ENCODE measurements at places on chromosomes 4 and X.

GRCh38 chr4:99807666-99808065 lies 9.0 kb upstream of the DAPP1 start:
- no peak for DNase-seq

GRCh38 chrX:70013466-70014381 lies 36.0 kb downstream of the AWAT2 start:
- DNase-seq, result no peak

DNA sequence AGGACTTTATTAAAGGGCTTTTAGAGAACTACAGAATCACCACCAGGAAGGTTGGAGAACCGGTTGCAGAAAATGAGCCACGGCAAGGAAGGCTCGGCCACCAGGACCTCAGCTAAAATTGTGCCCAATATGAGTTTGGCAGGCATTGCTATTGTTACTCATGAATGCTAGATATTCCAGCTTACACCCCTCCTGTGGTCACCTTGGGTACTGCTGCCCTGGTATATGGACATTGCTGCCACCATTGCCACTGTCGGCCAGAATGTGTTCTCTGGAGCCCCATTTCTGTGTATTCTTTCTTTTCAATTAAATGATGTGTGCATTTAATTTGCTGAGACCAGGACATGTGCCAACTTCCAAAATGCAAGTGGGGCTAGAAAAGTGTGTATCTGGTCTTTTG lies 626.7 kb upstream of the BOD1L1 start:
- DNase-seq, result no peak

DNA sequence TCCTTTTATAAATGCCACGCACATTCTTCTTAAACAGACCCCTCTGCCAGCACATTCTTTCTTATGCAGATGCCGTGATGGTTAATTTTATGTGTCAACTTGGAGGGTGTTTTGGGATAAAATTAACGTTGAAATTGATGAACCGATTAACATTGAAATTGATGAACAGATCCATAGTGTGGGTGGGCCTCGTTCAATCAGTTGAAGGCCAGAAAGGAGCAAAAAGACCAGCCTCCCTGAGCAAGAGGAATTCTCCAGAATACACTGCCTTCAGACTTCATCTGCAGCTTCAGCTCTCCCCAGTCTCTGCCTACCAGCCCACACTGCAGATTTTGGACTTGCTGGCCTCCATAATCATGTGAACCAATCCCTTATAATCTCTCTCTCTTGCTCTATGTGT lies 233.6 kb upstream of the BCOR start:
- no peak for DNase-seq

DNA sequence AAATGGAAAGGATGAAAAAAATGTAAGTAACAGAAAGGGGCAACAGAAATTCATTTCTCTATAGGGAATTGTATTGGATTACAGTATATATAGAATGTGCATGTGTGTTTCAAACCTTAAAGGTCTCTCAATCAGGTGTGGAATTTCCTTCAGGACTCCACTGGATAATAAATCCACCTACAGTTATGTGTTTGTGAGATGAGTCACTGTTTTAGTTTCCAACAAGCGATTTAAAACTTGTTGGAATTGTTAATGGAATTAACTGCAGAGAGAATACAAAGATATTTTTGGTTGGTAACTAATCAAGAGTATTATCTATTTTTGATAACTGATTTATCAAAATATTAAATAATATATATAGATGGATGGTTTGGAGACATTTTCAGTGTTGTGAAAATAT lies 32.8 kb downstream of the CEP44 start:
- DNase-seq, result no peak

DNA sequence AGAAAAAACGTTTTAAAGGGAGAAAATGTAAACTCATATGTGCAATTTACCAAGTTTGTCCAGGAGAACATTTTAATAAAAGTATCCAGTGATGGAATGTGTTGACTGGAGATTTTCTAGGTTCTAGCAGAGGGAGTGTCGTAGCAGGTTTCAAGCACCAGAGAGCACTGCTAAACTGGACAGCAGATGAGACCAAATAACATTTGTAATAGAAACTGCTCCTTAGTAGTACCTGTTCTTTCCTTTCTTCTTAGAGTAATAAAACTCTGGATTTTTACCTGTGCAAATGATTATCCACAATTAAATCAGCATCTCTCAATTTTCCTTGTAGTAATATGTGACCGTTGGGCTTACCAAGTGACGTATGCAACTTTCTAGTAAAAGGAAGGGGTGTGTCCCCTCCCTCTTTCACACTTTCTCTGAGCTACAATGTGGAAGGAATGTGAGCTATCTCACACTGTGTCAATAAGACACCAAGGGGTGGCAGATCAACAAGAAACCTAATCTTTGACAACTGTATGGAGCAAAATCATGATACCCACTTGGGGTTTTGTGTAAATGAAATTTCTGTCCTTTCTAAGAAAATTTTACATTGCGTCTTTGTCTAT lies 9.5 kb downstream of the HPGDS start:
- DNase-seq, result no peak

GRCh38 chr4:73453701-73454005 lies 17.6 kb downstream of the AFP start:
- DNase-seq, result no peak

DNA sequence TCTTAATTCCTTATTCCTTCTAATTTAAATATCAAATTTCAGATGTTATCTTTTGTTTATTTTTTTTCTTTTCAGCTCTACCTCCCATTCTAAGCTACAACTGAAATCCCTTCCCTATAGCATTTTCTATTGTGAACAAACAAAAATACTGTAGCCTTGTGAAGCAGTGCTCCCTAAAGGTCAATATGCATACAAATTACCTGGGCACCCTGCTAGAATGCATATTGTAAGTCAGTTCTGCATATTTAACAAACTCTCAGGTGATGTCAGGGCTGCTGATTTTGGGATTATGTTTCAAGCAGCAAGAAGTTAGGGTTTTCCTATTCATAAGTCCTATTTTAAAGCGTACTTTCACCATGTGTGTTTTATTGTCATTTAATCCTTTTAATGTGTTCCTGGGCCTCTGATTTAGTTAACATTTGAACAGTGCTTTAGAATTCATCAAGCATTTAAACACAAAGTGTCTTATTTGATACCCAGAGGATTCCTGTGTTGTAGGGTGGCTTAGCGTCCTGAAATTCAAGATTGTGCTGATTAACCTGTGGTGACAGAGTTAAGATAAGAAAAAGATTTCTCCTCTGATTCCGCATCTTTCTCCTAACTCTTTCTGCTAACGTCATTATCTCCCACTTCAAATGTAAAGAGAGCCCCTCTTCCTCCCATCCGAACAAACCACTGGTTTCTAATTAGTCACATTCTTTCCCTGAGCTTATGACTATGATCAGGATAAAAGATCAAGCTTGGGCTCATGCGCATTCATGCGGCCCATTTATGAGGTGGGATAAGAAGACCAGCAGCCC lies 221.3 kb downstream of the ANK2 start:
- DNase-seq, result no peak

DNA sequence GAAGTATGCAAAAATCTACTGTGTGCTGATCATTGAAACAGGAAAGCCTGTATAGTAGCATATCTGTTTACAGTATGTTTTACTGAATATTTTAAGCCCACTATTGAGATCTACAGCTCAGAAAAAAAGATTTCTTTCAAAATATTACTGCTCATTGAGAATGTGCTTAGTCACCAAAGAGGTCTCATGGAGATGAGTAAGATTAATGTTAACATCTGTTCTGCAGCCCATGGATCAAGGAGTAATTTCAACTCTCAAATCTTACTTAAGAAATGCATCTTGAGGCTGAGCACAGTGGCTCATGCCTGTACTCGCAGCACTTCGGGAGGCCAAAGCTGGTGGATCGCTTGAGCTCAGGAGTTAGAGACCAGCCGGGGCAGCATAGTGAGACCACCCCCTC lies 3.3 kb downstream of the RNF4 start:
- DNase-seq, result no peak

DNA sequence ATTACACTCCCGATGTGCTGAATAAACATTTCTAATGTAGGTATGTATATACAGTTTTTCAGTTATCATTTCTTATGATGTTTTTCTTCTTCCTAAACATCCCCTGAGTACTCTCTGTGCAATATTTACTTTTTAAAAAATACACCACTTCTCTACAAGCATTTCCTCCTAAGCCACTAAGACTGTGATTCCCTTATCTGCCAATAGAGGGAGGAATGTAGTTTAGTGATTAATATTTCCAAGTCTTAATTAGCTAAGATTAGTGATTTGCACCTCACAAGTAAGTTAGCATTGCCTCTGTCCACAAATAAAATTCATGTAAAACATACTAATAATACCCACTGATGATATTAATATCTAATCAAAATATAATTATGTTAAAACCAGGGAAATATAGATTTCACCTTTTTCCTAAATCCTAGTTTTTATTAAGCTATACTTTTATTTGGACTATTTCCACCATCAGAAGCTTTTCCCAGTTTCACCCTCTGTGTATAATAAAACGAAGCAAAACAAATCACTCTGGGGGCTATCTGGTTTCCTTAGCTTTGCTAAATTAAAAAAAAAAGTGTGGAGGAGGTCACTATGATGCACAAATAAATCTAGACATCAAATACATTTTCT lies 909.1 kb downstream of the FAT4 start:
- no peak for DNase-seq

DNA sequence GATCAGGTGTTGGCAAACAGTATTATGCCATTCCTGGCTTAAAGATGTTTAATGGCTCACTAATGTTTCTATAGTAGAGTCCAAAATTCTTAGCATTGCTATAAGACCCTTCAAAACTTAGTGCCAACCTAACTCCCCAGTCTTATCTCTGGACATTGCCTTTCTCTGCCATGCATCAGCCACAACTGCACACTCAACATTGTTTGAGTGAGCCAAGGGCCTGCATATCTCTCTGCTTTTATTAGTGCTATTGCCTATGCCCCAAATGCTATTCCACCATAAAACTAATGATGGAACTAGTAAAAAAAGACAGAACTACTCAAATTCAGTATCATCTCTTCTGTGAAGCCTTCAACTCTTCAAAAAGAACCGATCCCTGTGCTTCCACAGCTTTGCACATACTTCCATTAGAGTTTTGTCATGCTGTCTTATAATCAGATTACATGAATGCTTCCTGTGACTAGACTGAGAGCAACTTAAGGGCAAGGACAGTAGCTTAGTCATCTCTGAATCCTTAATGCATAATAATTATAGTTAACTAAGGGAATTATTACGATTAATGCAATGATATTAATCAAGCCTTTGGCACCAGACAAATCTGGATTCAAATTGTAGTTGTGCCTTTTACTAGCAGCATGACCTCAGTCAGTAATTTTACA lies 53.7 kb downstream of the CHM start:
- DNase-seq, result no peak

GRCh38 chrX:46398126-46398525 lies 147.1 kb downstream of the ZNF674 start:
- no peak for DNase-seq

- no peak for DNase-seq
Measured at GRCh38 chr4:27861802-27862201, 1001.2 kb downstream of the STIM2 start.

GRCh38 chr4:72094059-72094797 lies 62.4 kb downstream of the NPFFR2 start:
- DNase-seq, result no peak

GRCh38 chrX:136028383-136028984 lies 43.2 kb downstream of the SLC9A6 start:
- DNase-seq, result no peak

GRCh38 chrX:44043496-44043895 lies 70.3 kb upstream of the NDP start:
- DNase-seq, result no peak
